Activated CD4-positive, alpha-beta T cell treated with anti-CD3 and anti-CD28 coated beads, Interleukin-2, amount 10 ng/mL, durations not matched to agents 24 days and 14 days (primary cell): ENCODE measurements at places on chromosomes 3 and 15.

DNA sequence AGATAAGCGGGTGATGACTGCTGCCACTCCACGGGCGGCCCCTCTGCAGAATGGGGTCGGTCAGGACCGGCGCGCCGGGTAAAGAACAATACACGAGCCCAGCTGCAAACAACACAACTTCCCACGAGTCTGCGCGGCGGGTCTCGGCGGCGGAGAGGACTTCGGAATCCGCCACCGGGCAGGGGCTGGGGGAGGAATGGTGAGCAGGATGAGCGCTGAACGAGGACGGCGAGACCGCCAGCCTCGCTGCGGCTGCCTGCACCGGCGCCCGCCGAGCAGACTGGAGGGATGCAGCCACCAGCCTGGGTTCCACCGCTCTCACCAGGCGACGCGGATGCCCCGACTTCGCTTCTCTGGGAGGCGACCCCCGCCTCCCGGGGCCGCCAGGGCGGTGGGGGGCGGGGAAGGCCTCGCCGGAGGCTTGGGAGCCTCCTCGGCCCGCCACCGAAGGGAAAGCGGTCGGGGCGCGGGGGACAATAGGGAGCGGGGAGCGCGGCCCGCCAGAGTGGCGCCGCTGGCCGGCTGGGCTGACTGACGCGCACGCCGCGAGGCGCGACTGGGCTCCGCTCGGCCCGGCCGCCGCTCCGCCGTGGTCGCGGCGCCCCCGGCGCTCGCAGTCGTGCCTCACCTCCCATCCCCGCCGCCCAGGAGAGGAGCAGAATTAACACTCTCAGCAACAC lies 515 bp downstream of the ADAM10 start:
- peak; percentile 85 for DNase-seq

DNA sequence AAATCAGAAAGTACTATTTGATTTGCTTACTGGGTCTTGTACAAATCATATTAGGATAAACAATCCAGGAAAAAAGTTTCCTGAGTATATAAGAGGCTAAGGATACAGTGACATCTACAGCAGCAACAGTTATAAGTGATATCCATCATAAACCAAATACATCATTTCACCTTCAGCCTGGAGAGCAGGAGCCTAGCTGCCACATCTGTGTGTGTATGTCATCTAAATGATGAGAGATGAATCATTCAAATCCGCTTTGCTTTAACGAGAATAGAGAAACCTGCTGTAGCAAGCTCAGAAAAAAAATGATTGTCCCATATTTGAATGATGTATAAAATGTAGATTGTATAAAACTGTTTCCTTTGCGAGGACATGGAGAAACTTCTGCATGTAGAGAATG lies 841.4 kb downstream of the SI start:
- no peak for DNase-seq

DNA sequence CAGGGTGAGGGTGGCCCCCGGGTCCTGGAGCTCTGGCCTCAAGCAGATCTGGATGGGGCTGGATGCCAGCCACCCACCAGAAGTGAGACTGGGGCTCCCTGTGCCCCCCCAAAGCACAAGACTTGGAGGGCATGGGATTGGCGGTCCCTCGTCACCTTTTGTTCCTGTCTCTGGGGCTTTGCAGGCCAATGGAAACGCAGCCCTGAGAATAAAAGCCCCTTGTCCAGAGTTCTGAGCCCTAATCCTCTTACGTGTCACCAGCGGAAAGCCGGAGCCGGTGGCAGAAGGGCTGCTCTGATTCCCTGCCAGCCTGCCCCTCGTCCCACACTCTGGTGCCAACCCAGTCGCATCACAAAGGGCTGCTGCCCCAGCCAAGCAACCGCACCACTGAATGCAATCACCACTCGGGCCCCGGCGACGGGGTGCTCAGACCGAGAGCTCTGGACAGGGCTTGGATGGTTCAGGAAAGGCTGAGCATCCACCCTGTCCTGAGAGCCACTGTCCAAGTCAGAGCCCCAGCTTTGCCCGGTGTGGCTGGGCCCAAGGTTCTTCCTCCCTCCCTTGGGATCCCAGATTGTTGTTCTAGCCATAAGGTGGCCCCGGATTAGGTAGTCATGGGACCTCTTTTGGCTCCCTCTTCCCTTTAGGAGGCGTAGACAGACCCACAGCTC lies 22.8 kb upstream of the ELP6 start:
- DNase-seq: no peak

GRCh38 chr3:29183346-29184087 lies 97.4 kb upstream of the RBMS3 start:
- DNase-seq: peak; percentile 62

GRCh38 chr3:98038286-98038685 lies 3.2 kb upstream of the GABRR3 start:
- DNase-seq: peak; percentile 58
